Ascending aorta (tissue), 2 donors: ENCODE measurements at places on chromosomes 16 and 17. TPM values are rescaled to one million over a fixed set of nuclear protein-coding genes. Genes with fewer than 3 reads are reported as not detected.
A peak's percentile ranks its signal among the peaks of the same experiment; 100 is the strongest.

DNA sequence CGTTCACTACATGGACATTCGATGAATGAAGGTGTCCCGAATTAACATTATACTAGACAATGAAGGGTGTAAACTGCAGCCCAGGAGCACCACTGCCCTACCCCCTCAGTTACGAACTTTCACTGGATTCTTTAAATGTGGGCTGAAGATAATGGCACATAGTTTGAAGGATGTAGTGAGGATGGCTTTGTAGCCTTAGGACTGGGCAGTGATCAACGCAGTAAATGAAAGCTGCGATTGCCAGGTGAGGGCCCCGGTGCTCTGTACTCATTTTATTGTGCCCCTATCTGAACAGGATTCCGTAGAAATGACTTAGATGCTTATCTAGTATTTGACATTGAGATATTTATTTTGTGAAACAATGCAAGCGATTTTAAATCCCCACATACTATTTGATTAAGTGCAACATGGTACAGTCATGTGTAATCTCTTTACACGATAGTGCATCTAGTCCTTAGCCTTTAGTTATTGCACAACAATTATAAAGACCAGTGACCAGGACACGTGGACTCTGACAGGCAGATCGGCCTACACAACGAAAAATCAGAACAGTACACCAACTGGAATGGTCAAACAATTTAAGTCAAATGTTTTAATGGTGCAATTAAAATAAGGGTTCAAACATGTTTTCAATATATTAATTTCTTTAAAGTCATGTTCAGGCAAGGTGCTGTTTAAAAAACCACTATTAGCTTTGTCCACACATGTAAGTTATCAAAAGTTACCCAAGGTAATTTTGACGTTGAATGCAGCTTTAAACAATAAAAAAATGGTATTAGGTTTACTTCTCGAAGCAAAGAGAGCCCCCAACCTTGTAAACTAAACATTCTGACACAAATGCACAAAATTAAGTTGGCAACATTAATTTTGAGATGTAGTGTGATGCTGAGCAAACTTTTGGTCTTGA, 17.4 kb upstream of the ERN1 start:
- H3K4me1 ChIP-seq, result peaks cover 19% of the 10 kb centered on the region
- H3K4me3 ChIP-seq, result peak overlapping the region; percentile 90
- peaks cover 9% of the 10 kb centered on the region for H3K36me3 ChIP-seq
- peak overlapping the region; percentile 35 for H3K27ac ChIP-seq
- DNase-seq, result no peak

GRCh38 chr16:90053902-90054500, 23.1 kb downstream of the PRDM7 start:
- H3K4me1 ChIP-seq, result no peaks in the 10 kb centered on the region
- no peak overlapping the region for H3K4me3 ChIP-seq
- H3K27me3 ChIP-seq, result no peaks in the 10 kb centered on the region
- H3K36me3 ChIP-seq, result no peaks in the 10 kb centered on the region
- no peak overlapping the region for H3K27ac ChIP-seq

GRCh38 chr16:359067-359763, 6.7 kb upstream of the AXIN1 start:
- no peak overlapping the region for H3K27ac ChIP-seq
- H3K4me3 ChIP-seq, result no peak overlapping the region
- no peak for DNase-seq
- no peaks in the 10 kb centered on the region for H3K36me3 ChIP-seq
- H3K4me1 ChIP-seq, result no peaks in the 10 kb centered on the region

GRCh38 chr17:42773290-42774035, at the start of gene VPS25:
Gene VPS25 (plus strand): TSS chr17:42773449. CDS start chr17:42773476, 27 bp downstream.
- H3K4me3 ChIP-seq, result peak within 1 kb of the TSS; percentile 81

GRCh38 chr17:77662833-77663232, 295.7 kb upstream of the TNRC6C start:
- H3K4me1 ChIP-seq, result no peaks in the 10 kb centered on the region
- no peak overlapping the region for H3K27ac ChIP-seq
- H3K4me3 ChIP-seq, result no peak overlapping the region
- no peak for DNase-seq
- H3K36me3 ChIP-seq, result no peaks in the 10 kb centered on the region
- H3K27me3 ChIP-seq, result no peaks in the 10 kb centered on the region

- DNase-seq, result no peak
- H3K27me3 ChIP-seq, result no peaks in the 10 kb centered on the region
- no peak overlapping the region for H3K4me3 ChIP-seq
- no peaks in the 10 kb centered on the region for H3K36me3 ChIP-seq
- H3K4me1 ChIP-seq, result no peaks in the 10 kb centered on the region
These were observed 20.8 kb downstream of the C17orf67 start for GRCh38 chr17:56812901-56813388.

- H3K36me3 ChIP-seq, result no peaks in the 10 kb centered on the region
- DNase-seq, result no peak
- no peak overlapping the region for H3K27ac ChIP-seq
- peaks cover 4% of the 10 kb centered on the region for H3K4me1 ChIP-seq
- peaks cover 14% of the 10 kb centered on the region for H3K27me3 ChIP-seq
These were observed 1.2 kb upstream of the GNG13 start for GRCh38 chr16:801584-802363.

GRCh38 chr17:62757500-62757951, 50.6 kb downstream of the MARCHF10 start:
- H3K4me3 ChIP-seq, result no peak overlapping the region
- H3K27ac ChIP-seq, result no peak overlapping the region
- no peak for DNase-seq

GRCh38 chr16:84155771-84156170, 10.7 kb downstream of the DNAAF1 start:
- H3K27ac ChIP-seq, result no peak overlapping the region
- H3K27me3 ChIP-seq, result no peaks in the 10 kb centered on the region
- no peaks in the 10 kb centered on the region for H3K36me3 ChIP-seq
- DNase-seq, result no peak

GRCh38 chr16:85504242-85504641, 108.9 kb upstream of the GSE1 start:
- DNase-seq, result no peak
- H3K27me3 ChIP-seq, result no peaks in the 10 kb centered on the region
- no peak overlapping the region for H3K4me3 ChIP-seq

DNA sequence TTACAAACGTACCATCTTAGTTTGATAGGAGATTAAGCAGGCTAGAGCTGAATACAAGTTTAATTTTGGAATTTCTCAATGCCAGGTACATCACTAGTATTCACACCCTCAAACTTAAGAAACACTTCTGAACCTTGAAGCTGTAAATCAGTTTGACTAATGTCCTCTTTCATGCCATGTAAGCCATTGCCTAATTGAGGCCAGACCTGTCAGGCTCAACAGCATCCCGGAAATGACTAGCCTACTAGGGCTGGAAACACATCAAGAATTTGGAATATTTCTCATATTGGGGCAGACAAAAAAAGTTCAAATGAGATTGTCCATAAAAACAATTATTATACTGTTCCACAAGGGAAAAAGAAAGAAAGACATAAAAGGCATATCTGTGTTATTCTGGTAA, 1.7 kb downstream of the USP32 start:
- no peaks in the 10 kb centered on the region for H3K27me3 ChIP-seq
- H3K27ac ChIP-seq, result peak overlapping the region; percentile 93
- H3K4me3 ChIP-seq, result peak overlapping the region; percentile 91
- DNase-seq, result no peak

DNA sequence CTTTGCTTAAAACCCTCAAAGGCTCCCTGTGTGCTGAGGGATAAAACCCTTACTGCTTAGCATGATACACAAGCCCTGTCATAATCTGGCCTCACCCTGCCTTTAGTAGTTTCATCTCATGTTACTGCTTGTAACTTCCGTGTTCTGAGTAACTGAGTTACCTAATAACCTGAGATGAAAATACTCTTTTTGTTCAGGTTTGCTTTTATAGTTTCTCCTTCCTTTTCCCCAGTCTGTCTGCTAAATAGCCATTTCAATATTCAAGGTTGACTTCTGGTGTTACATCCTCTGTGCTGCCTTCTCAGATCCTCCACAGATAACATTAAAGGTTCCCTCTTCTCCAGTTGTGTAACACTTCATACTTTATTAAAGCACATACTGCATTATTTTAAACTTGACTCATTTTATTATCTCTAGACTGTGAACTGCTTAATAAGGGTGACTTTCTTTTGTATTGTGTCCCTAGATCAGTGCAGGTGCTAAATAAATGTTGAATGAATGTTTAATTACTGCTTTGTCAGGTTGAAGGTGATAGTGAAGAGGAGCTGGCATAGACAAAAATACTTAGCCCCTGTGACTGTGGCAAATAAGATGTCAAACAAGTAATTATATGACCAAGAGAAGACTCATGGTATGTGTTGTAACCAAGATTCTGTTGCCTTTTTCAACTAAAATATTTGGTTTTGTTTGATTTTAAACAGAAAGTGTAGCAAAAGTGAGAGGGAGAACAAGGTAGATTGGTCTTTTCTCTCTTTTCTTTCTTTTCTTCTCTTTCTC, 47.8 kb downstream of the NFAT5 start:
- H3K4me1 ChIP-seq, result no peaks in the 10 kb centered on the region
- H3K4me3 ChIP-seq, result no peak overlapping the region
- H3K27me3 ChIP-seq, result no peaks in the 10 kb centered on the region
- H3K36me3 ChIP-seq, result peaks cover under 1% of the 10 kb centered on the region
- no peak for DNase-seq
- peak overlapping the region; percentile 36 for H3K27ac ChIP-seq

- H3K27ac ChIP-seq, result no peak overlapping the region
- no peak overlapping the region for H3K4me3 ChIP-seq
- no peaks in the 10 kb centered on the region for H3K4me1 ChIP-seq
- no peaks in the 10 kb centered on the region for H3K27me3 ChIP-seq
- H3K36me3 ChIP-seq, result no peaks in the 10 kb centered on the region
These were observed 95.2 kb downstream of the SPACA3 start for GRCh38 chr17:33086878-33087277.

- no peaks in the 10 kb centered on the region for H3K27me3 ChIP-seq
- H3K4me3 ChIP-seq, result peak overlapping the region; percentile 91
- no peaks in the 10 kb centered on the region for H3K36me3 ChIP-seq
These were observed 5.1 kb downstream of the BAHCC1 start for GRCh38 chr17:81400154-81400977.

DNA sequence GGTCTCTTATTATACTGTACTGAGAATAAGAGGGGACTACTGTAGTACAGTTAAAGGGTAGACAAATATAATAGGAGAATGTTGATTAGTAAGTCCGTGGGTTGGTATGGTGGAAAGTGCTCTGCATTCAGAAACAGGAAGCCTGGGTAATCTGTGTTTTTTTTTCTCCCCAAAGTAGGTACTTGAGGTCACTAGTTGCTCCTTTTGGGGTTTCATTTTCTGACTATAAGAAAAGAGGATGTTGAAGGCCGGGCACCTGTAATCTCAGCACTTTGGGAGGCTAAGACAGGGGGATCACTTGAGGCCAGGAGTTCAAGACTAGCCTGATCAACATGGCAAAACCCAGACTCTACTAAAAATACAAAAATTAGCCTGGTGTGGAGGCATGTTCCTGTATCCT, 42.0 kb upstream of the MMD start:
- no peaks in the 10 kb centered on the region for H3K36me3 ChIP-seq
- no peaks in the 10 kb centered on the region for H3K4me1 ChIP-seq
- no peaks in the 10 kb centered on the region for H3K27me3 ChIP-seq
- H3K4me3 ChIP-seq, result no peak overlapping the region

DNA sequence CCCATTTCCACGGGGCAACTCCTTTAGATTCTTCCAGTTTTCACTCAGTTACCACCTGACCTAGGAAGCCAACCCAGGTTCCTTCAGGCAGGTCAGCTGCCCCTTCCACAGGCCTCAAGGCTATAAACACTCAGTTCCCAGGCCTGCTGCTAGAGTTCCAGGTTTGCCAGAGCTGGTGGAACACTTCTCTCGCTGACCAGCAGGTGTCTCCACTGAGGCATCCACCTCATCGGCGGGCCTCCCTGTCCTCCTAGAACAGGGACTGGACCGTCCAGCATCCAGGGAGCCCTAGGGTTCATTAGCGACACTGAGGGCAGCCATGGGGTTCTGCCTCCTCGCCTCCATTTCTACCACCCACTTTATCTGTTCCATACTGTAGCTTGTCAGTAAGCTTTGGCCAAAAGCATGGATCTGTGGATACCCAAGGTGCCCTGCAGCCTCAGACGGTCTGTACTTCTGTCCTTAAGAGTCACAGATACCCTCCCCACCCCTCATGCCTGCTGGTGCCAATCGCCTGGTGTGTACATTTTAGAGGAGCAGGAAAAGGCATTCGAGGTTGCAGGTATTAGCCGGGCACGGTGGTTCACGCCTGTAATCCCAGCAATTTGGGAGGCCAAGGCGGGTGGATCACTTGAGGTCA, 29.0 kb downstream of the PIMREG start:
- H3K4me3 ChIP-seq, result no peak overlapping the region
- no peaks in the 10 kb centered on the region for H3K36me3 ChIP-seq
- H3K27ac ChIP-seq, result no peak overlapping the region
- no peaks in the 10 kb centered on the region for H3K27me3 ChIP-seq
- no peaks in the 10 kb centered on the region for H3K4me1 ChIP-seq
- no peak for DNase-seq

DNA sequence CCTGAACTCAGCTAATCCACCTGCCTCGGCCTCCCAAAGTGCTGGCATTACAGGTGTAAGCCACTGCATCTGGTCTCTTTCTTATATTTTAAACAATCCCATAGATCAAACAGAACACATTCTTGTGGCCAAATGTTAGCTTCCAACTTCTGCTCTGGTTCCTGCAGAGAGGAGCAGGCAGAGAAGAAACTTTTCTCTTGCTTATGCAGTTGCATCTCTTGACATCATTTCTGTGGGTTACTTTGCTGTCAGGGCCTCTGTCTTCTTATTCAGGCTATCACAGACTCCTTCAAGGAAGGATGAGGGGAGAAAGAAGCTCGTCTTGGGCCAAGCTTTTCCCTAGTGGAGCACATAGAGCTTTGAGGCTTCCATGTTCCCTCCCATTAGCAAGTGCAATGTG, 7.8 kb downstream of the HSD17B2 start:
- no peaks in the 10 kb centered on the region for H3K36me3 ChIP-seq
- DNase-seq, result no peak
- H3K4me1 ChIP-seq, result no peaks in the 10 kb centered on the region
- H3K27me3 ChIP-seq, result no peaks in the 10 kb centered on the region

DNA sequence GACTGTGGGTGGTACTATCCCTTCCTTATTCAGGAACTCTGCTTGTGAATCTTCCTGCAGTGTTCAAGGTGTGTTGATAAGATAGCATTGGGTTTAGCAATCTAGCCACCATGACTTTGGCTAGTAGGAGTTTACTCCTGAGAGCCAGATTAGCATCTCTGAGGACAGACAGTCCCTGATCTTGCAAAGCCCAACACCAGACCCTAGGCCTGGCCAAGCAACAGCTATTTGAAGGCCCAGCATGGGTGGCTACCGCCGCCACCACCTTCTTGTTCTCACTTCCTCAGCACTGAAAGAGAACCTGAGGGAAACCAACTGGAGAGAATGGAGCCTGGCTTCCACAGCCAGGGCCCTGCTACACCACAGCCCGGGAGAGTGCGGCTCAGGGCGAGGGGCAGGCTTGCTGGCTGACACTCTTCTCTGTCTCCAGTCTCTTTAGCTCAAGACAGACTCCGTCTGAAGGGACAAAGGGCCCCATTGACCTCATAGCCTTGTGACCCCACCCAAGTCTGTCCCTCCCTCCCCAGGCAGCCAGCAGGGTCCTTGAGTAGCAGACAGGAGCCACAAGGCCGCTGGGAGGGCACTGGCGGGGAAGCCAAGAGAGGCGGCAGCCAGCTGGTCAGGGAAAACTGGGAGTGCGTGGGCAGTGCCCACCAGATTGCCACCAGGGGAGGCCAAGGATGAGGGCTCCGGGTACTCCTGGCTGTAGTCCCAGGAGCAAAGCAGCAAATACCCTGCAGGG, 10.9 kb upstream of the ARHGAP23 start:
- DNase-seq, result no peak
- H3K27ac ChIP-seq, result no peak overlapping the region
- H3K27me3 ChIP-seq, result no peaks in the 10 kb centered on the region
- peaks cover 39% of the 10 kb centered on the region for H3K4me1 ChIP-seq

The G6PC1 gene
- not detected for total RNA-seq

The CYB561 gene
- 23.0 TPM for total RNA-seq

The MARCHF10 gene
- not detected for total RNA-seq

The KIF2B gene
- not detected for total RNA-seq

The TP53TG3 gene
- not detected for total RNA-seq

The PRSS8 gene
- total RNA-seq, result not detected
